ENCODE measurements at places on chromosomes 12 and 14.
A peak's percentile ranks its signal among the peaks of the same experiment; 100 is the strongest.

DNA sequence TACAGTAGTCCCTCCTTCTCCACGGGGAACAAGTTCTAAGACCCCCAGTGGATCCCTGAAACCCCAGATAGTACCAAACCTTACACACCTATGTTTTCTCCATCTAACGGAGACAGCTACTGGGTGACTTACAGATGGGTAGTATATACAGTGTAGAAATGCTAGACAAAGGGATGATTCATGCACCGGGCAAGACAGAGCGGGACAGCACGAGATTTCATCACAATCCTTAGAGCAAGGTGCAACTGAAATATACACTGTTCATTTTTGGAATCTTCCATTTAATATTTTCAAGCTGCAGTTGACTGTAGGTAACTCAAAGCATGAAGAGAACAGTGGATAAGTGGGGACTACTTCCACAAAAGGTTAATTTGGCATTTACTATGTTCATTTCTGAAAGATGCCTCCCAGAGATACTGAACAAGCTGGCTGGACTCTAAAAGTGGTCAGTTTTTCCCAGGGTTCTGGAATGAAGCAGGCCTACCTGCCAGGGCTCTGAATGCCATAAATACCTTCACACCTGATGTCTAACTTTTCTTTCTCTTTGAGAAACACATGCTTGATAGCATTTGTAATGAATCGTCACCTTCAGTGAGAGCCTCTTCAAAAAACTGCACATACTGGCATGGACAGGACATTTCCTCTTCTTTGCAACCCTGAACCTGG lies 127.7 kb upstream of the FOXN3 start:
- no peak for DNase-seq

DNA sequence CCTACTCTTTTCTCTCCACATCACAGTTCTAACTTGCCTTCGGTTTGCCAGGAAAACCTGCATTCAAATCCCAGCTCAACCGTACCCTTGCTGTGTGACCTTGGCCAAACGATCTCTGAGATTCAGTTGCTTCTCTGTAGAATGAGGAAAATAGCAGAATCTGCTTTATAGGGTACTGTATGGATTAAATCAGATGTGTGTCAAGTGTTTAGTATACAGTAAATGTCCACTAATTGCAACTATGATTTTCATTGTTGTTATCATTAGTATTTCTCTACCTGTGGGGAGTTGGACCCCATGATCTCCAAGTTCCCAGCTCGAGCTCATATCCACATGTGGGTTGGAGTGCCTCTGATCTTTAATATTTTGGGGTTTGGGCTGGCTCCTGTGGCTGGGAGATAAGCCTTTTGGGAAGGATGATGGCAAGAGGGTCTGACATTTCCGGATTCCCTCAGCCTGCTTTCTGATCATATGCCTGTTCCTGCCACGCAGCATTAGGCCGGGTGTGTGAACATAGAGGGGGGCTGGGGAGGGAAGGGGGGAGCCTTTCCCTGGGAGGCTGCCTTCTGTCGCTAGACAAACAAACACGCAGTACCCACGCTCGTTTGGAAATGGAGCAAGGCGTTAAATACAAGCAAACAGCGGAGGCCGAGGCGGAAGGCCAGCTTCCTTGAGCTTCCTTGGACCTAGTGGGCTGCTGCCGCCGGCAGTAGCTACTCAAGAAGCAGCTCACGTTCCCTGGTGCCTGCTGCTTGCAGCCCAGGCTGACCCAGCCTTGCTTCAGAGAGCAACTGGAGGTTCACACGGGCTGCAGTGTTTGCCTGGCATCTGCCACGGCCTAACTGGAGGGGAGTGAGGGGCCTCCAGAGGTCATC lies 213.5 kb upstream of the LHX5 start:
- DNase-seq = no peak

GRCh38 chr14:101707068-101707842 lies 54.3 kb upstream of the PPP2R5C start:
- peak; percentile 36 for DNase-seq

- no peak for DNase-seq
Observed at GRCh38 chr14:24250354-24250753, 7.9 kb upstream of the TINF2 start.

DNA sequence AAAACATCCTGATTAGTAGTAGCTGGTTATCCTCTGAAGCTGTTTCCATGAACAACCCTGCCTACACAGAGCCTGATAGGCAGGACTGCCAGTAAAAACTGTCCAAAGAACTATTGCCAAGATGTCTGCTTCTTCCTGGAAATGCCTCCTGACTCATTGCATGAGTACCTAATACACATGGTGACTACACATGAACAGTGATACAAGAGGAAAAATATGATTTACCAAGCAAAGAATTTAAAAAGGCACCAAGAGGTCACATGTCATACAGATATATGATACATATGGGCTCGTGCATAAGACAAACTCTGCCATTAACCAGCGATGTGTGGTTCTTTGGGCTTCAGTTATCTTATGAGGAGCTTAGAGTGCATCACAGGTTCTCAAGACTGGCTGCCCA lies 552.3 kb downstream of the SLC16A7 start:
- no peak for DNase-seq

GRCh38 chr14:99907761-99908652 lies 114.8 kb downstream of the EML1 start:
- DNase-seq = no peak

DNA sequence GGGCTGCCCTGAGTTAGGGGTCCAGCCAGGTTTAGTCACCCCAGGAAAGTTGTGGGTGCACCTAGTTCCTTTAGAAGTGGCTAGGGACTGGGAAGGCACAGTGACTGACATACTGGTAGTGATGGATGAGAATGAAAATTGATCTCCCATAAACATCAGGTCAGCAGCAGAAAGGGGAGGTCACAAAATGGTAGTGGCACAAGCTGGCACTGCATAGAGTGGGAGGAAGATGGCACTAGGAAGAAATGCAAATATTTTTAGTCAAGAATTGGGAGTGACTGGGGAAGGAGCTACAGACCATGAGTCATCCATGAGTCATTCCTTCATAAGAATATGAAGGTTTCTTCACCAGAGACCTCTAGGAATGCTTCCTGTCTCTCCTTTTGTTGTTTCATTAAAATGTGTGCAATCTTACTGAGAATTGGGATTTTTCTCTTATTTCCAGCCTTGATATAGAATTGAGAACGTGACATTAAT lies 198.3 kb upstream of the AMIGO2 start:
- DNase-seq = no peak

GRCh38 chr12:131287015-131287937 lies 333.6 kb downstream of the ADGRD1 start:
- no peak for DNase-seq

- DNase-seq = peak; percentile 3
Observed at GRCh38 chr12:3491938-3492792, 1.2 kb downstream of the PRMT8 start.

DNA sequence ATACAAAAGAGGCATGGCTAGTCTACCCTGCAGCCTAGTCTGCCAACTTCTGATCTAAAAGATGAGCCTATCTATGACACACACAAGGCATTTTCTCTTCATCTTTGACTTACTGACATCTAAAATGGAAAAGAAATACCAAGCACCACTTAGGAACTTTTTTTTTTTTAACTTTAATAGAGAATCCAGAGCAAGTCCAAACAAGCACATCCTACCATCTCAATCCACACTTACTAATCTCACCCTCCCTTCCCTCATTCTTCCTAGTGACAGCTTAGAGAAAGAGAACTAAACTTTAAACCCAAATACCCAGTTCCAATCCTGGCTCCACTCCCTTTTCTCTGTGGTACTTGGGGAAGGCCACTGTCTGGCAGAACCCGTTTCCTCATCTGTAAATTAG lies 31.8 kb downstream of the BDKRB1 start:
- no peak for DNase-seq

GRCh38 chr12:15276088-15276698 lies 46.1 kb upstream of the PTPRO start:
- no peak for DNase-seq

GRCh38 chr12:30970559-30971197 lies 44.1 kb downstream of the TSPAN11 start:
- DNase-seq = no peak

GRCh38 chr12:4440187-4440941 lies 5.3 kb downstream of the FGF6 start:
- no peak for DNase-seq

- no peak for DNase-seq
Observed at GRCh38 chr12:3172124-3173007, 95.2 kb downstream of the TSPAN9 start.

DNA sequence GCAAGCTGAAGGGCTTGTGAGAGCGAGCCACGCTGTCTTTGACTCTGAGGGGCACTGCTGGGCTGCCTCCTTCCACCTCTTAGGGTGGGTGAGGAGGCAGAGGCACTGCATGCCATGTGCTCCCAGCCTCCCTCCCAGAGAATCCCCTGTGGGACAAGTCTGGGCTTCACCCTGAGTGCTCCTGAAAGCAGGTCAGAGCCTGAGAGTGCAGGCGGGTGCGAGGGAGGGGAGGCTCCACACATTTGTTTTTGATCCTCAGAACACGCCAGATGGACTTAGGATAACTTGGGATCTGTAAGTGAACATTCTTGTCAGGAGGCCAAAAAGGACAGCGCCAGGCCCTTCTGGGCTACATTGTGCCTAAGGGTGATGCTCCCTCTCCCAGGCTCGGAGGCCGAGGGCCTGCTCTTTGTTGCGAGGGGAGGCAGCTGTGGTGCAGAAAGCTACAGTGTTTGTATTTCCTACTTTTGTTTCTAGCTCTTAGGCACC lies 155.4 kb downstream of the TMX1 start:
- DNase-seq = no peak

GRCh38 chr14:105887692-105888091 lies 361.3 kb downstream of the TMEM121 start:
- DNase-seq = no peak

- DNase-seq = no peak
Observed at GRCh38 chr14:54909817-54910558, 7.4 kb upstream of the GCH1 start.

DNA sequence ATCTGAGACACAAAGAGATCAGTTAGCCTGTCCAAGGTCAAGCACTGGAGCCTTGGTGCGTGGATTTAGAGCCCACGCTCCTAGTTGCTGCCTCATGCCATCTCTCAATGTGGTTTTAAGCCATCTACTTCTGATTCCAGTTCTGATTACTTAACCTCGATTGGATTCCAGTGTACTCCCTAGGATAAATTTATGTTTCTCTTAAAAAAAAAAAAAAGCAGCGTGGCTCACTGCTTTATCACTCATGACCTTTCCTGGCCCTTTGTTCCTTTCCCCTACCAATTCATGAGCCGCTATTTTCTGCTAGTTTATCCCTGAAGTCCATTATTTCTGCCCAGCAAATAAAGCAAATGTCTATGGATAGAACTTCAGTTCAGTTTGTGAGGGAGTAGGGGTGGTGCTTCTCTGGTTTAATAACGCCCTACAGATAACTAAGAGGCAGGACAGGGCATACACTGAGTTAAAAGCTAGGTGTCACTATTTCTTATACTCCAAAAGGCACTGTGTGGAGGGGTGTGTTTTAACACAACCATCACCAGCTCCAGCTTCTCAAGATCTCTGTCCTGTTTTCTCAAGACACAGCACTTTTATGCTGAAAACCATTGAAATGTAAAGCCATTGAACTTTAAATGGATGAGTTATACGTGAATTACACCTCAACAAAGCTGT lies 9.8 kb upstream of the PARP11 start:
- no peak for DNase-seq

- DNase-seq = no peak
Observed at GRCh38 chr12:80419644-80420043, 24.4 kb upstream of the PTPRQ start.

GRCh38 chr14:70988452-70988851 lies 81.2 kb downstream of the PCNX1 start:
- DNase-seq = peak; percentile 15

DNA sequence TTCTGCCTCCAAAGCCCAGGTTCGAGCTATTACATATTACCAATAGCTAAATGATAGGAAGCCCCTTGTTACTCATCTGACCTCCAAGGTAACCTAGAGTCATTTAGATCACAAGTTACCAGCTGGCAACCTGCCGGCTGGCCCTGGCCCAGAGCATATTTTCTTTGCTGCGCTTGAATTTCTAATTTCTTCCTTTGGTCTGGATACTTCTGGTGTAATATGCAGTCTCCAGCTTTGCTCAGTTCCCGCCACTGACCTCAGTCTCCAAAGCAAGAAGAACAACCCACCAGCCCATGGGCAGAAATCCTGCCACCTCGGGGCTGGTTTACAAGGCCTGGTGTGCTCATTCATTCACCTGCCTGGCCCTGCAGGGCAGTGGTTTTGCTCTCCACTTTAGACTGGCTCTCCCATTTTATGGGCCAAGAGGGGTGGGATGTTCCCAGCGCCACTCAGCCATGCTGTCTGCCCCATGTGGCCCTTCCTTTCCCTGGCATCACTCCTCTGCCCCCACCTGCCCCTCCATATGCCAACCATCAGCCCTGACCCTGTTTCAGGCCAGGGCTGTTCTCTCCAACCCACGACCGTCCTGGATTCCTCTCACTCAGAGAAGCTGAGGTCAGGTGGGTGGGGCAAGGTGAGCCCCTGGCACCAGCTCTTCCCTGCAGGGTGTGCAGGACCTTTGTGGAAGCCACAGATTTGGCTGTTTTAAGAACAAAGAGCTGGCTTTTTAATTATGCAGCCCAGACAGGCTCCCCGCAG lies 76.0 kb downstream of the PRIMA1 start:
- no peak for DNase-seq

- DNase-seq = no peak
Observed at GRCh38 chr12:130066742-130067141, 95.5 kb upstream of the FZD10 start.

DNA sequence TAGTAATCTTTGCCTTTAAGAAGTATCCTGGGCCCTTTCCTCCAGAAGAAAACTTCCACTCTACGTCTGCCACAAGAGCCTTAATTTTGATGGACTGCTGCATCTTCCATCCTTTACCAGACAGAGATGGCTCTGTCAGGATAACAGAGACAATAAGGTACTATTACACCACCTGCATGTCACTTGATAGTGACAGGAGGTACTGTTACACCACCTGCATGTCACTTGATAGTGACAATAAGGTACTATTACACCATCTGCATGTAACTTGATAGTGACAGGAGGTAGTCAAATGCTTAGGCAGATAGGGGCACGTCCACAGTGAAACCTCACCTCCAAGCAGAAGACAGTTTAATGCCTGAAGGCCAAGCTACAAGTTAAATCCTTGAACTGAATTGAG lies 13.9 kb downstream of the OR6C74 start:
- no peak for DNase-seq

DNA sequence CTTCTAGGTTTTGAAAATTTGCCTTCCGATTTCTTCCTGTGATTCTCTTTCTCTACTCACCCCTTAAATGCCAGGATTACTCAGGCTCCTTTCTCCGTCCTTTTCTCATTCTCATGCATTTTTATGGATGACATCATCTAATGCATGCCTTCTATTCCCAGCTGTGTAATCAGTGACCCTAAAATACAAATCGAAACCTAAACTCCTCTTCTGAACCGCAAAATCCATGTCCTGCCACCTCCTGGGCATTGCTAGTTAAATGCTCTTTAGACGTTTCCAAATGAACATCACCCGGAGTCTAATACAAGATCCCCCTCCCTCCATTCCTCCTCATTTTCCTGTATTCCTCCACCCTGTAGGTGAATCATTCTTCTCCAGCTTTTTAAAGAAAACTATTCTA lies 1703.1 kb upstream of the FLRT2 start:
- no peak for DNase-seq

All from activated effector memory CD4-positive, alpha-beta T cell treated with Interleukin-2 at 50 U/mL for 16 hours (primary cell).